A549 treated with RU486 at 1 μM for 4 hours (cell line): ENCODE measurements at places on chromosomes 4 and X. TPM values are rescaled to one million over a fixed set of nuclear protein-coding genes. Genes with fewer than 3 reads are reported as not detected.

Gene PNMA6F
- not detected in 5 replicates for total RNA-seq

Gene HTR2C
- total RNA-seq: not detected in 5 replicates

Gene IQCM
- not detected in 5 replicates for total RNA-seq

Gene HSFX3
- not detected in 5 replicates for total RNA-seq

Gene CSN3
- not detected in 5 replicates for total RNA-seq

Gene NAP1L2
- 0.86 to 1.4 TPM (median 1.2 TPM) in 5 replicates for total RNA-seq

Gene ATOH1
- not detected in 5 replicates for total RNA-seq

Gene DDX53
- total RNA-seq: not detected in 5 replicates

Gene NEK1
- total RNA-seq: 1.4 to 3.8 TPM (median 3.1 TPM) in 5 replicates

Gene TNIP3
- 0.22 to 0.68 TPM (median 0.32 TPM) in 5 replicates for total RNA-seq

Gene TMSB15A
- total RNA-seq: 0.47 to 1.1 TPM (median 0.97 TPM) in 4 of 5 replicates, not detected in the other

Gene KLF8
- total RNA-seq: 0.08 TPM in 2 of 5 replicates, not detected in the others

Gene ETDA
- not detected in 5 replicates for total RNA-seq

Gene MGARP
- 0.30 to 1.1 TPM (median 0.90 TPM) in 5 replicates for total RNA-seq

Gene MBNL3
- total RNA-seq: 0.30 TPM in 1 of 5 replicates, not detected in the others

Gene FGFR3
- 1.4 to 2.5 TPM (median 1.9 TPM) in 5 replicates for total RNA-seq

Gene TLR8
- not detected in 5 replicates for total RNA-seq

Gene USP17L24
- total RNA-seq: not detected in 5 replicates

Gene DKK2
- total RNA-seq: not detected in 5 replicates

Gene GUCY1A1
- total RNA-seq: not detected in 5 replicates

Gene ADH1A
- total RNA-seq: not detected in 5 replicates

Gene YIPF7
- not detected in 5 replicates for total RNA-seq

Gene ZCCHC18
- total RNA-seq: 0.08 to 0.25 TPM (median 0.15 TPM) in 3 of 5 replicates, not detected in the others

Gene TEX13D
- total RNA-seq: not detected in 5 replicates
